ENCODE measurements at places on chromosomes 12 and 14.

DNA sequence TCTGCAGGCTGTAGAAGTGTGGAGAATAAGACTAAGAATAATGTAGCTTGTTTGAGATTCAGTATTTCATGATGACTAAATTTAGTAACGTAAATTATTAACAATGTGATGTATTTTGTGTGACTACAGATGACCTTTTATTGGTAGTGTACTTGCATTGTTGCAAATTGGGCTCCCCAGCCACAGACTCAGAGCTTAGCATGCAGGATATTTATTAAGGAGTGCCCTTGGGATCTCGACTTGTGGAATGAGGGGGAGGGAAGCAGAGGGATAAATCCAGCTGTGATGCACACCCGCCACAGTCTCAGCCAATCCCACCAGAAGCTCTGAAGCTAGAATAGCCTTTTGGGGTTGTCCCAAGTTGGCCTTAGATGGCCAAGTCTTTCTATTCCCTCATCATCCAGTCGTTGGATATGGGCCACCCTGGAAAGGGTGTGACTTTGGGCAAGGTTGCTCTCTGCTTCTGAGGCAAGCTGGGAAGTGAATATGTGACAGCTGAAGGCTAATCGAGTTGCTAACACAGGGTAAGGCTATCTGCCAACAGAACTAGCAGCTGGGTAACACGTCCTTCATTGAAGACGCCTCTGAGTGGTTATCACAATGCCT, 42.1 kb upstream of the USP44 start:
- DNase-seq, result no peak

GRCh38 chr14:64117671-64118402, 176.3 kb downstream of the ESR2 start:
- no peak for DNase-seq

- DNase-seq, result no peak
Measured at GRCh38 chr12:68495336-68496070, 115.2 kb upstream of the RAP1B start.

GRCh38 chr12:30796891-30797371, 42.2 kb upstream of the CAPRIN2 start:
- peak; percentile 48 for DNase-seq

DNA sequence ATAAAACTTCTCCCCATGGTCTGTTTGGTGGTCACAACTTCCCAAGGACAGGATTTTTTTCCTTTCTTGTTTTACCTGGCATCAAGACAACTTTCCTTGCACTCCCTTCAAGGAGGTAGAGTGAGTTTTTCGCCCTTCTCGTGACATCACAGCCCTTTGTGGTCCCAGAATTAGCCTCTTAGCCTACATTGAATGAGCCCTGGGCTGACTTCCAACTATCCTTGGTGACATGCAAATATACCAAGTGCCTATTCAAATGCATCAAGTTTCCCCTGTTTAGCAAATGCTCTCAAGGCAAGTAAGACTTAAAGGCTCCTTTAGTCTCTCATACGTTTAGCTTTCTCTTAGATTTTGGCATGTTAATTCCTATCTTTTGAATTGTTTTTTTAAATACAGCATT, 36.6 kb downstream of the TC2N start:
- DNase-seq, result peak; percentile 0

All from RPMI7951 (cell line).